NCI-H524 treated with DMSO at 0.1 percent for 48 hours (cell line): ENCODE measurements at places on chromosomes 12 and 14.

DNA sequence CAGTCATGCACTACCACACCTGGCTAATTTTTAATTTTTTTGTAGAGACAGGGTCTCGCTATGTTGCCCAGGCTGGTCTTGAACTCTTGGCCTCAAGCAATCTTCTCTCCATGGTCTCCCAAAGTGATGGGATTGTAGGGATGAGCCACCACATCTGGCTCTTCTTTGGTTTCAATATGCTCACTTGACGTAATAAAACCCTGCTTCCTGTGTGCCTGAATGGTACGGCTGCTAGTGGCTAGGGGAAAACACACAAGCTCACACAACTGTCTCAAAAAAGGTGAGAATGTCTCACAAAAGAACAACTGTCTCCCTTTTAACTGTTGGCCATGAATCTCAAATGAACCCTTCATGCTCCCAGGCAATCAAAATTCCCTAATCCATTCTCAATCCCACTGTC lies 15.0 kb downstream of the C1S start:
- no peak for DNase-seq

DNA sequence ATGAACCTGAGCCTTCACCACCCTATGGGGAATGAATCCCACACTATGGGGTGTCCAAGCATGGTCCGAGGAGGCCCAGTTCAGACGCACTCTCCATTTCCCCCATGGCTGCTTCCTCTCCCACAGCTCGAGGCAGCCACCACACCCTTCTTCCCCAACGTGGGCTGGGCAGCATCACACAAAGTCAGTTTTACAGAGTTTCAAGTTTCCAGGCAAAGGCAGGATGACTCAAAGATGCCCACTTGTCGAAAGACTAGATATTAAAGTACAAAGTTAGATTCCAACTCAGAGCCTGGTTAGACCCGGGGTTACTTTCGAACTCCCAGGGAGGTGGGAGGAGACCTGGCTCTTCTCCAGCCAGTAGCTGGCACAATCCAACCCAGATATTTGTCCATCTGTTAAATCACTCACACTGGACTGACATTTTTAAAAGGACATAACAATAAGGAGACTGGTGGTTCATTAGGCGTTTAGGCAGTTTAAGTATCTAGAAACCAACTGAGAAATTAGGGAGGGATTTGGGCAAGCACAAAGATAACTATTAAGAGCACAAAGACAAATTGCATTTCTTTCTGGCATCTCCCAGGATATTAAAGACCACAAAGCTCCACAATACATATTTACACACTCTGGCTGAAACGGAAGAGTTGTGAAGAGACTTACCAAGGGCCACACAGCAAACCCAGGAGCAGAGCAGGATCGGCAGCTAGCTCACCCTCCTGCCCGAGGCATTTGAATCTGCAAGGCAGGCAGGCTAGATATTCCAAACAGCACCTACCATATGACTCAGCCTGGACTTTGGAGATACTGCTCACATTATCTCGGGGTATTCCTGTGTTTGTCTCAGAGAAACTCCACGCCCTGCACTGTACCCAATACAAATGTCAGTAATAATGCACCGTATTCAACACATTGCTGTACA lies 34.8 kb downstream of the TMCC3 start:
- no peak for DNase-seq

DNA sequence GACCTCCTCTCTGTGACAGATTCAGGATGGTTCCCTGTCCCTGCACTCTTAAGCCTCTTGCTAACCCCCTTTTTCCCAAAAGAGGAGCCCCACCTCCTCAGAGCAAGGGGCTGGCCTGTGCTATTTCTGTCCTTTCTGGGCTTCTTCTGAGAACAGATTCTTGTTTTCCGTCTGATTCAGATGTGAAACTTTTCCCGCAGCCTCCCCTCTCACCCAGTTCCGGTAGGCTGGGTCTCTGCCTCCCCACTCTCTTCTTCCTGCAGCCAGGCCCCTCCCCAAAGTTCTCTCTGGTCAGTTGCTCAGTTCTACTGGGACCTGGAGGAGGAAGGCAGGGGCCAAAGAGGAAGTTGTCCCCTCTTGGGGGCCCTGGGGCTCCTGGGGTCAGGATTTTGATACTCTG lies 11.8 kb downstream of the PDE1B start:
- DNase-seq: no peak

GRCh38 chr12:64459394-64459891 lies 7.5 kb downstream of the TBK1 start:
- DNase-seq: no peak

DNA sequence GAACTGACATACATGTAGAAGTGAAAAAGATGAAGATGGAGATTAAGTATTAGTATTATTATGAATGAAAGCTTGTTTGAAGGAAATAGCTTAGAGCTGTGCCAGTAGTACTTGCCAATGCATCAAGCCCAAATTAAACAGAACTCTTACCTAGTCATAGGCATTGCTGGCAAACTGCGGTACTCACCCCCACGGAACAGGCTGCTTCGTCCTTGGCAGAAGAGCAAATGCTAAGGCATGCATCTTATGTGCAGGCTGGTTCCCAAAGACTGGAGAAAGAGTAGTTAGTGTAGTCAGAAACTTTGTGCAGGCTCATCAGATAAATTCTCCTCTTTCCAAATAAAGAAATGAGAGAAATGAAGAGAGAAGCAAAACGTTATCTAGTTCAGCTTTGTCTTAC lies 134.8 kb downstream of the CCDC59 start:
- no peak for DNase-seq

- DNase-seq: no peak
These were observed 47.4 kb upstream of the ABCC9 start for GRCh38 chr12:21988619-21989018.

DNA sequence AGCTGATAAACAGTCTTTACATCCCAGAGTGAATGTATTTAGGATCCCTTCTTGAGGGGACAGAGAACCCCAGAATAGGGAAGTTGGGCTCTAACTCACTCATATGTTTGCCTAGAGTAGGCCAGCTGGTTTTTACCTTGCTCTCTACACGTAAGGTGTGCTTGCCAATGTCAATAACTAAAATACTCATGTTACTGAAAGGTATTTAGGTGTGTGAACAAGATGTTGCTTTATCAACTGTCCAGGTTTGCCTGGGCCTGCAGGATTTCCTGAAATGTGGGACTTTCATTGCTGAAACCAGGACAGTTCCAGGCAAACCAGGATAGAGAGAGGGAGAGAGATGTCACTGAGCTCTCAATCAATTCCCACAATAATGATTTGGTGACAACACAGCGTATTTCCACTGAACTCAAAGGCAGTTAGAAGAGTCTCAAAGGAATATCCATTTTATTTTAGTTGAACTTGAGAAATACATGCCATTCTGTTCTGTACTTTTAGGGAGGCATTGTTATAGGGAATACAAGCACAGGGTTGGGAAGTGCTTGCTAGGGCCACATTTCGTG lies 171.7 kb downstream of the NRXN3 start:
- DNase-seq: no peak

DNA sequence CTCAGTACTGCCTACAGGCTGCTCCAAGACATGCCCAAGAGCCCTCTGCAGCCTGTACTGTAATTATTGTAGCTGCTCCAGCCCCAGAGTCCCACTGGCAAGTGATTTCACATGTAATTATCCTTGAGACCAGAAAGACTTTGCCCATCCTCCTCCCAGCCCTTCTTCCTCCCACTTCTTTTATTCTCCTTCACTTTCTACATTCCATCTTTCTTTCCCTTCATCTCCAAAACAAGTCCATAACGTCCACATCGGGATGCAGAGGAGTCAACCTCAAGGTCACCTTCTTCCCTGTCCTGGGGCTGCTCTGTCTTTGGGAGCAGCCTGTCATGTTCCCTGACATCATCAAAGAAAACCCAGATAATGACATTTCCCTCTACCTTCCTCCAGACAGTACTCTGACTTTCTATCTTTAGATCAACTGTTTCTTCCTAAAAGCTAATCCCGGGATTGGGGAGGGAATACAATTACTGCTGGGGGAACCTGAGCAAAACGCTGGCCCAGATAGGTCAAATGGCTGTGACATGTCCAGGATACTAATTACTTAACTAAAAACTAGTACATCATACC lies 39.1 kb downstream of the SLC8A3 start:
- no peak for DNase-seq

- DNase-seq: no peak
These were observed 172.7 kb upstream of the OR4E1 start for GRCh38 chr14:21846227-21846885.

DNA sequence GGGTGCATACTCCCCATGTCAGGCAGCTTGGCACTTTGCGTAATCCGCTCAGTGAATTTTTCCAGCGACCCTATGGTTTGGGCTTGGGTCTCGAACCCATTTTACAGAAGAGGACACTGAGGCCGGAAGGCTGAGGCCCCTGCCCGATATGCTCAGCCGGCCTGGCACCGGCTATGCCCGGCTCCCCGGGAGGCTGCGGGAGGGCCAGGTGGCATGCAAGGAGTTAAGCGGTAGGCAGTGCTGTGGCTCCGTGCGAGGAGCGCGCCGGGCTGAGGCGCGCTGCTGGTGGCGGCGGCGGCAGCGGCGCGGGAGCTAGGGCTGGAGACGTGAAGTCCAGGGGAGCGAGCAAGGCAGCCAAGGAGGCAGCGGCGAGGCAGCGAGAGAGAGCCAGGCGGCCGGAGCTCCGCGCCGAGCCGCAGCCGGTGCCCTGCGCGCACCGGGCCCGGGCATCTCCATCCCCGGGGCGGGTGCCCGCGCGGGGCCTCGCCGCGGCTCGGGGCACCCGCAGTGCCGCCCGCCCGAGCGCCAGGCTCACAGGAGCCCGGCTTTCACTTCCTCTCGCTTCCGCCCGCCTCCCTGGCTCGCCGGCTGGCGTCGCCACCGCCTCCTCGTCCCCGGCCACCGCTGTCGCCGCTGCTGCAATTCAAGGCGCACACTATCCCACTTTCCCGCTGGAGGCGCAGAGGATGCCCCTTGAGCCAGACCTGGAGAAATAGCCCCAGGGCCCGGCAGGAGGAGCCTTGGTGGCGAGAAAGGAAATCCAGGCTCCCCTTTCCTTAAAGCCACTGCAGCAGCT lies at the start of gene WSCD2:
Gene WSCD2 (plus strand): TSS at position 272 of the 796 bp plus-strand sequence. CDS start 66,545 bp downstream, outside the sequence.
- peak; percentile 70 for DNase-seq

GRCh38 chr12:6981152-6982052 lies 10.7 kb downstream of the EMG1 start:
- no peak for DNase-seq

DNA sequence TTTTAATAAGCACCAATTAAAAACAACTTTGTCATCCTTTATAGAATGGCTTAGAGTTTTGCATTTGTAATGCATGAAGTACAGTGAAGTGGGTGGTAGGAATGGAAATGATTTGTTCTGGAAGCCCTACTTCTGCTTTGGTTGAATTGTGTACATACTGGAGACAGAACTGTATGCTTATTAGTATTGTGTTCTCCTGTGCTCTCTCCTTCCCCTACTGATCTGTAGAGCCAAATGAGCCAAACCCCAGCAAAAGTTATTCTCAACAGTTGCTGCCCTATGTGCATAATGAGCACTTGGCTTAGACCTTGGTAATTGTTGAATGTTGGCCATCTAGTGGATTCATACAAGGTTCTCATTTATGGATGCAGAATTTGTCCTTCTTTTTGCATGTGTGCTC lies 916.1 kb downstream of the GALC start:
- no peak for DNase-seq

DNA sequence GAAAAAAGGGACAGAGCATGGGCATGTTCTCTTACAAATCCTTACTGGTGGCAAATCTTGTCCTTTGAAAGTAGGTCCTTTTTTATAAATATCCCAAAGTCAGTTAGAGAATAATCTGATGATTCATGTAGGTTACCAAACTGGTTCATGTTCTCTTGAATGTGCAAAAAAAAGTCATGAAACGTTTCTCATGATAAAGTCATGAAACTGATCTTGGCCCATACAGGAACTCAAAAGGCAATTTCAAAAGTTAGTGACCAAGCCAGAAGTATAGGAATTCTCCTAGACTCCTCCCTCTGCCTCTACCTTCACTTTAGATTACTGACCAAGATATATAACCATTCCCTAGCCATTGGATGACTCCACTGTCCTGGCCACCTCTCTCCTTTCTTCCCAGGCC lies 27.3 kb upstream of the SPTSSA start:
- DNase-seq: no peak

DNA sequence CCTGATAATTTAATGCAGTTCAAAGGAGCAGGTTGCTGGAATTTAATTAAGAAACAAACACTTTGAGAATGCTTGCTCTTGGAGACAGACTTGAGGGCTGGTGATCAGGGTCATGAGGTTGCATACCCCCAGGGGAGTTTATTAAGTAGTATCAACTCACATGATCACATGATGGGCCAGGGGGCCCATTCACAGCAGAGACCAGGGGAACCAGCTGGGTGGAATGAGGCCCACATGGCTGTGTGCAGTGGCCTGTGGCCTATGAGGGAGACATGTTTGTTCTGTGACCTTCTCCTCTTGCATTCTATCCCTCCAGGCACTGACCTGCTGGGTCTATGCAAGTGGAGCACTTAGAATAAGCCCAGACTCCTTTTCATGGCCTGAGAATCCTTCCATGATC lies 266.6 kb upstream of the PWP1 start:
- DNase-seq: peak; percentile 87

GRCh38 chr14:66717561-66718140 lies 209.7 kb downstream of the GPHN start:
- DNase-seq: no peak

DNA sequence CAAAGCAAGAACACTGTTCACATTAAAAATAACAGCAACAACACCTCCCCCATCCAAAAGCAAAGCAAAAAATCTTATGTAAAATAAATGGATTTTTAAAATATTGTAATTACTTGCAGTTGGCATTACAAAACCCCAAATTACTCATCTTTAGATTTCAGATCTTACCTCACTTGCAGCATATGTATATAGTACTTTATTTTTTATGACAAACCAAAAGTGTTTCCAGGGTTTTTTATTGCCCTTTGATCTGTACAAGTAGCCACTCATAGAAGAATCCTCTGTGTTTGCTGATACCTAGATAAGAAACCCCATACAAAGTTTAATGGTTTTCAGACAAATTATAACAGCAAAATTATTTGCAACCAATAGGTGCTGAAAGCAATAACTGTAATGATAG lies 12.2 kb upstream of the NR2C1 start:
- DNase-seq: no peak

- no peak for DNase-seq
These were observed 674.1 kb upstream of the ATXN7L3B start for GRCh38 chr12:73863546-73863945.
